GM23248 (cell line): ENCODE measurements at places on chromosomes 1 and 21.

- DNase-seq = peak; percentile 18
Measured at GRCh38 chr1:62234688-62235087, 40.0 kb downstream of the L1TD1 start.

DNA sequence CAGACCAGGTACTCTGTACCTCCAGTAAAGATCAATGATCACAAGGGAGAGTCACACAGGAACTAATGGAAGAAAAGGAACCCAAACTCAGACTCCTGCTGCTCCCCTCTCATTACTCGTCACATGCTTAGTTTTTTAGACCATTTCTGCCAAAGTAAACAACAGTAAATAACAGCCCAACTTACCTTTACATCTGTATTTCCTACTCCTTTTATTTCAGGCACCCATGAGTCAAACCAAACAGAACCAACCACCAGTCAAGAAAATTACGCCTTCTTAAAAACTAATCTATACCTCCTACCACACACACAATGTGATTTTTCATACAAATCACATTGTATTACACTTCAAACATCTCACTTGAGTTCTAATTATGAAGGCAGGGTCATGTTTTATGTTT, 61.4 kb upstream of the HTR1D start:
- DNase-seq = no peak

DNA sequence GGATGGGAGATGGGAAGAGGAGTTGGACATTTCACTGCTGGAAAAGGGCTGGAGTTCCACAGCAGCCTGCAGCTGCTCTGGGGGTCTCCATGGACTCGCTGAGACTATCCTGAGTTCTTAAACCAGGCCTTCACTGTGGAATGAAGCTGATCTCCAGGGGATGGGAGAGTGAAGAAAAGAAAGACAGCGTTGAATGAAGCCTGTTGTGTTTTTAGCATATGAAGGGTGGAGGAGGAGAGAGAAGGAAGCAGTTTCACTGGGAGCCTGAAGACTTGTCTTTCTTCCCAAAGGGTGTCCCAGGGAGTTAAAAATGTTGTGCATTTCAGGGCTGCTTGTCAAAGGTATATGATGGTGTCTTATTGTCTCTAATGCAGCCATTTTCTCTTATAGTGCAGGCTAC, 9.2 kb downstream of the ROR1 start:
- DNase-seq = no peak

GRCh38 chr1:22044690-22045420, 7.7 kb upstream of the CDC42 start:
- DNase-seq = peak; percentile 72

DNA sequence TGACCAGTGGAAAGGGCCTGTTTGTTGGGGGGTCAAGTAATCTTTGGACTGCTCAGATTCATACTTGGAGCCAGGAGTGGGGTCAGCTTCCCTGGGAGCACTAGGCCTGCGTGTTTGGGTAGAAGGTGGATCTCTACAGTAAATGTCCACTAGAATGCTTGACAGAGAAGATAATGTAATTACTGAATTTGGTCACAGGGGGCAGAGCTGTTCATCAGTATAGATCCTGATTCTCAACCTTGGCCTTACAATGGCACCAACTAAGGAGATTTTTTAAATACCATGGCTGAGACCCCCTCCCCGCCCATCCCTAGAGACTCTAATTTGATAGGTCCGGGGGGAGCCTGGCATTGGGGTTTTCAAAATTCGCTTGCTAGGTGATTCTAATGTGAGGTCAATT, 217.5 kb upstream of the PLXNA2 start:
- DNase-seq = no peak

DNA sequence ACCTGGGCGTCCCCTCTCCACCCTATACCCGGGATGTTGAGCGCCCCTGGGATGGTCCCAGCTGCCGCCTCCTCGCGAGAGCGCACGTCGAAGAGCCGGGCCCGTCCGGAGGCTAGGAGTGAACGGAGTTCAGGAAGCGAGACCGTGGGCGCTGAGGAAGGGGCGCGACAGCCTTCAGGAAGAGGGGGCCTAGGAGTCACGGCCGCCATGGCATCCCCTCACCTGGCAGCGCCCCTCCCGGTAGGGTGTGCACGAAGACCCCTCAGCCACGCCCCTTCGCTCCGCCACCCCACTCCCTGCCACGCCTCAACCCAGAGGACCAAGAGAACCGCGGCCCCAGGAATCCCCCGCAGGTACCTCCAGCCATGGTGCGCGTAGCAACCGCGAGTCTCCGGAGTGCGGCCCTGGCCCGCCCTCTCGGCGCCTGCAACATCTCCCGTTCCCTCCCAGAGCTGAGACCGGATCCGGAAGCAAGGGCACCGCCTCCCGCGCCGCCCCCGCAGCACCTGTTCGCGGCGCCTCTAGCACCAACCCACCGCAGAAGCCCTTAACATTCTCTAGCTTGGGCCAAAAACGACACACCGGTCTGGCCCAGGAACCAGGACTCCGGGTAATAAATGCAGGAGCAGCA, at the start of gene TSTD1:
TSS of gene TSTD1 (minus strand) at position 442 of the 631 bp plus-strand sequence. CDS start at position 367, 75 bp downstream.
- no peak for DNase-seq

GRCh38 chr1:174166530-174167264, 7.4 kb downstream of the RABGAP1L start:
- DNase-seq = no peak

DNA sequence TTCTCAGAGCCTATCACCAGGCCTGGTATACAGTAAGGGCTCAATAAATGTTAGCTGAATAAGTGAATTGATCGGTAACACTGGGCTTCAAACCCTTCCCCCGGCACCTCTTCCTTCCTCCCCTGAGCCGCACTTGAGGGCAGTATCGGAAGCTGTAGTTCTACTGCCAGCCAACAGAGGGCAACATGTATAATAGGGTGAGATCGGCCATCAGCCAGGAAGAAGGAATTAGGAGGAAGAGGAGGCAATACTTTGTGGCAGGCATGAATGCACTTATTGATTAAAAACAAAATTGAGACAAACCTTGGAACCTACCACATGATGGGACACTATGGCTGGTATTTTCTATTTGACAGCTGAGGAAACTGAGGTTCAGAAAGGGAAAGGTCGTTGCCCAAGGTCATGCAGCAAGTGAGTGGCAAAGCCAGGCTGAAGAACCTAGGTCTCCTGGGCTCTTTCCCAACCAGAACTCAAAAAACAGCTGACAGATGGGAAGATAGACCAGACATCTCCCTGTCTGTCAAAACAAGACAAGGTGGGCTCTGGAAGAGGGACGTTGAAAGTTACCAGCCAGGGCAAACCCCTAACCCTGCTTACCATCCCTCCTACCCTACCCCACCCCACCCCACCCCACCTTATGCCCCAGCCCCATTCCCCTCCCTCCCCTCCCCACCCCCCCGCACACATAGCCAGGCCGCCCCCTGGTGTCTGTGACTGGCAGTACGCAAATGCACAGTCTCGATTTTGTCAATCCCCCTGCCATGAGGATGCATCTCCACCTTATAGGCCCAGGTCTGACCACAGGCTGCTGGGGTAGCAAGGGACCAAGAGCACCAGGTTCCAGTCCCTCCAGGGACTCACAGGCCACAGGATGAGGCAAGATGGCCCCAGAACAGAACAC, 107.3 kb upstream of the RUNX3 start:
- peak; percentile 58 for DNase-seq
